A549 treated with Mapracorat at 1 μM for 4 hours (cell line): ENCODE measurements at places on chromosomes 6 and 20. TPM values are rescaled to one million over a fixed set of nuclear protein-coding genes. Genes with fewer than 3 reads are reported as not detected.

PROKR2 gene
- not detected in 5 replicates for total RNA-seq

HDGFL1 gene
- not detected in 5 replicates for total RNA-seq

ELOVL2 gene
- total RNA-seq = 5.6 to 7.2 TPM (median 6.7 TPM) in 5 replicates

HLA-DMB gene
- total RNA-seq = 1.3 to 2.2 TPM (median 1.9 TPM) in 5 replicates

IPCEF1 gene
- 0.02 to 0.08 TPM (median 0.04 TPM) in 4 of 5 replicates, not detected in the other for total RNA-seq
